ENCODE measurements at places on chromosomes 2 and 18.

DNA sequence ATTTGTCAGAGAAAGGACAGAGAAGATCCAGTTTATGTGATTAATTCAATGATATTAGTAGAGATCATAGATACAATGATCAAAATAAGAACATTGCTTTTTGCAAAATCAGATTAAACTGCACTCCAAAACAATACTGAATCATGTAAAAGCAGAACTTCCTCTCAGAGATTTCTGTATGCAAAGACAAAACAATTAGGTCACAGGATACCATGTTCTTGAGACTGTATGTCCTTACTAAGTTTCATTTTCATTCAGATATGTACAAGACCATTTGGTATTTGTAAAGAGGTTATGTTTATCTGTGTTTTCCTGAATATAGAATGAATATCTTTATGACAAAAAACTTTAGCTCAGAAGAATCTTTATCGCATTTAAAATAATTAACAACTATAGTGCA, 161.8 kb downstream of the DLGAP1 start:
- no peak for DNase-seq

- DNase-seq, result no peak
Measured at GRCh38 chr2:170747921-170748320, 22.3 kb upstream of the ERICH2 start.

DNA sequence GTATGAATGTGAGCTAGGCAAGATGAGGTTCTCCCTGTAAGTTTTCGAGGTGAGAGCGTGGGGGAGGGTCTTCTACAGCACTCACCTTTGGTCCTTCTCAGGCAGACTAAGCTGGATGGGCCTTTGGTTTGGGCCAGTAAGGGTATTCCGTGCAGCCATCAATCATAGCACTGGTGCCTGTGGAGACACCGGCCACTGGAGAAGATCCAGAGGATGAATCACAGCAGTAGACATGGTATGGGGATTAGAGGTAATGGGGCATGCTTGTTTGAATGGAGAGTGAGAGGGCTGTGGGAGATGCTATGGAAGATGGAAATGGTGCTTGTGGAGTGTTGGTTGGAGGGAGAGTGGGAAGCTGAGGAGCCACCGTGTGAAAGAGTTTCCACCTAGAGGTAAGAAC, 16.1 kb downstream of the MAPRE3 start:
- DNase-seq, result no peak

- DNase-seq, result no peak
Measured at GRCh38 chr2:60385648-60386047, 167.8 kb downstream of the BCL11A start.

- DNase-seq, result peak; percentile 5
Measured at GRCh38 chr2:48600204-48600813, 17.3 kb upstream of the GTF2A1L start.

Data from NCI-H2171 (cell line).